ENCODE measurements at places on chromosomes 3 and 15.
A peak's percentile ranks its signal among the peaks of the same experiment; 100 is the strongest.

DNA sequence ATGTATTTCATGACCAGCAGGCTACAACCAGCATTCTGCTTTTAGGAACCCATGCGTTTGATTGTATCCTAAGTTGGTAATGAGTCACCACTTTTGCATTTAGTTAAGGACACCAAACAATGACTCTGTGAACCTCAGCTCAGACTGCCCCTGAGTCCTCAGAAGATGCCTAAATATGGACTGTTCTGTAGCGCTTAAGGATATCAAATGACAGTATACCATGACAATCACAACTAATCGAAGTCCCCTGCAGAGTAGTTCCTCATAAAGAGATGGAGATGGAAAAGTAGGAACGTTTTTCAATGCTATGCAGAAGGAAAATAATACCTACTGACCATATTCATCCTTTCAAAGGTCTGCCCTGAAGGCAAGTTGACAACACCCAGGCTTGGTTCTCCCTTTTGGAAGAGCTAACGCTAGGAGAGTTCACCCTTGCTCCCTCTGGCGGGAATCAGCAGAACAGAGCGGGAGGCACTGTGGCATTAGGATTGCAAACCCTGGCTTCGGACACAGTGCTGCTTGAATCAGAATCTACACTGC, 508.6 kb downstream of the FHIT start:
- DNase-seq, result peak; percentile 46

- DNase-seq, result no peak
These were observed 327.3 kb downstream of the OTOL1 start for GRCh38 chr3:161823910-161824309.

- no peak for DNase-seq
These were observed 80.2 kb downstream of the ZNF280D start for GRCh38 chr15:56653107-56653506.

GRCh38 chr3:190269101-190269500, 53.1 kb downstream of the CLDN1 start:
- no peak for DNase-seq

DNA sequence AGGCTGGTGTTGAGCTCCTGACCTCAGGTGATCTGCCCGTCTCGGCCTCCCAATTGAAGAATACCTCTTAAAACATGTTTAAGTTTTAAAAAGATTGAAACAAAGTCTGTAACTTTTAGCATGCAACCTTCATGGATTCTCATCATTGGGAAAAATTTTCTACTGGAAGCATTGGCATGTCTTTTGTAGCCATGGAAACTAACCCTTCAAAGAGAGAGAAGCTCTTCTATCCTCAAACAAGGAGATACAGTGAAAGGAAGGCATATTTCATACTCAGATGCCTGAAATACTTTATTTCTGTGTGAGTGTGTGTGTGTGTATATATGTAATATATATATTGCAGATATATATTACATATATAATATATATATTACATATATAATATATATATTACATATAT, 154.9 kb downstream of the CHDH start:
- no peak for DNase-seq

GRCh38 chr3:143001034-143001368, 369 bp upstream of the U2SURP start:
- DNase-seq, result no peak

GRCh38 chr3:84100861-84101260, 857.9 kb upstream of the CADM2 start:
- DNase-seq, result no peak

Data from nephron progenitor cell (in vitro differentiated cells).